ENCODE measurements at places on chromosomes 12 and 14. TPM values are rescaled to one million over a fixed set of nuclear protein-coding genes. Genes with fewer than 3 reads are reported as not detected.

RPL10L gene
- total RNA-seq, result not detected

INSM2 gene
- 21.7 TPM for total RNA-seq

PTHLH gene
- total RNA-seq, result 1.1 TPM

GRCh38 chr12:12891881-12892355 lies 556 bp downstream of the GPRC5A start:
- no peak overlapping the region for H3K27ac ChIP-seq
- H3K36me3 ChIP-seq, result no peaks in the 10 kb centered on the region
- peak overlapping the region; percentile 78 for H3K4me3 ChIP-seq
- no peaks in the 10 kb centered on the region for H3K4me1 ChIP-seq

- no peak for DNase-seq
- peaks cover 4% of the 10 kb centered on the region for H3K36me3 ChIP-seq
- H3K4me1 ChIP-seq, result peaks cover 6% of the 10 kb centered on the region
- H3K4me3 ChIP-seq, result no peak overlapping the region
- H3K27me3 ChIP-seq, result no peaks in the 10 kb centered on the region
These were observed 103.3 kb downstream of the C12orf75 start for GRCh38 chr12:105433804-105434203.

DNA sequence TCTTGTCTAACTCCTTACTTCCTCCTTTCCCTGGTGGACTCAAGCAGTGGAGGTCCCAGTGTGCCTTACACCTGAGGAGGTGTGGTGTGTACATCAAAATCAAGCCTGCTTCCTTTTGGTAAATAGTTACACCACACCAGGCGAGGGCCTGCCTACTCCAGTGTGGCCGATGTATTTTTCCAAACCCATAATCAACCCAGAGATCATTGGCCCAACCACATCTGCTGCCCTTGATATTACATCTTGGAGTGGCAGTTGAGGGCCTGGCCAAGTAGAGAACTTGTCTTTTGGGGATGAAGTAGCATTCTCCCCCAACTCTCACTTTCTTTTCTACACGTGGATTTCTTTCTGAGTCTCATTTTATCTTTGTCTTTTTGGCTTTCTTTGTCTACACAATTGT lies 187.4 kb downstream of the EFCAB11 start:
- H3K27ac ChIP-seq, result no peak overlapping the region
- H3K4me1 ChIP-seq, result peaks cover 7% of the 10 kb centered on the region
- no peak for DNase-seq
- no peak overlapping the region for H3K4me3 ChIP-seq
- no peaks in the 10 kb centered on the region for H3K27me3 ChIP-seq
- peaks cover 5% of the 10 kb centered on the region for H3K36me3 ChIP-seq

DNA sequence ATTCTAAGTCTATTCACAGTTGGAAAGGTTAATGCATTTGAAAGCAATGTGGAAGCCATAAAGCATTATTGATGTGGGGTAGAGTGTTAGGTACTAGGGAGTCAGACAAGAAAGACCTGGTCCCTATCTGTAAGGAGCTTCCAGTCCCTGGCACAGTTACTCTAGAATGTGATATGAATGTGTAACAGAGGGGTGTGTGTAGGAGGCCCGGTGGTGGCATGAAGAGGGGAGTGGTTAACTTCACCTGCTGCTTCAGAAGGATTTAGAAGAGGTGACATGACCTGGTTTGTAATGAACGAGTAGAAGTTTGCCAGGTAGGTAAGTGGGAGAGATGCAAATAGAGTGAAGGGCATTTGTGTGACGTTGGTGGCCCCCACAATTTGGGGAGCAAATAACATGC lies 15.1 kb upstream of the GALNT6 start:
- H3K27me3 ChIP-seq, result peaks cover 4% of the 10 kb centered on the region
- H3K4me1 ChIP-seq, result peaks cover 2% of the 10 kb centered on the region
- H3K27ac ChIP-seq, result peak overlapping the region; percentile 64
- no peak overlapping the region for H3K4me3 ChIP-seq

DNA sequence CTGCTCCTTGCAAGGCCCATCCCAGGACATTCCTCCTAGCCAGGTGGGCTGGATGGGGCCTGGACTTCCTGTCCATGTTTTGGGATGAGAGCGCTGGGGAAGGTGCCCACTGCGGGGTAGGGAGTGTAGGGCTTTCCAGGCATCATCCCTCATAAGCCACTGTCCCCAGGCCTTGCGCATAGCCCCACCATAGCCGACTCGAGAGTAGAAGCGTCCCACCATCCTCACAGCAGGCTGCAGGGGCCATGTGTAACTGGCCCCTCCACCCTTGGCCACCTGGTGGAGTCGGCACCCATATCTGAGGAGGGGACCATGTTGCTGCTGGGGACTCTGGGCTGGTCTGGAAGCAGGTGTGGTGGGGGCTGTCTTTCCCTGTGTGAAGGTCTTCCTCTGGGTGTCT lies 30.5 kb downstream of the SH2B3 start:
- no peak overlapping the region for H3K27ac ChIP-seq
- H3K36me3 ChIP-seq, result no peaks in the 10 kb centered on the region
- DNase-seq, result no peak
- peak overlapping the region; percentile 25 for H3K4me3 ChIP-seq

- peaks cover 4% of the 10 kb centered on the region for H3K27me3 ChIP-seq
- H3K4me3 ChIP-seq, result no peak overlapping the region
- no peaks in the 10 kb centered on the region for H3K4me1 ChIP-seq
These were observed 189.3 kb downstream of the KCNA5 start for GRCh38 chr12:5232826-5233500.

GRCh38 chr12:76084863-76085519 lies 506 bp upstream of the NAP1L1 start:
- H3K36me3 ChIP-seq, result no peaks in the 10 kb centered on the region
- peak overlapping the region; percentile 99 for H3K27ac ChIP-seq
- peak overlapping the region; percentile 89 for H3K4me3 ChIP-seq
- peaks cover 22% of the 10 kb centered on the region for H3K4me1 ChIP-seq
- peaks cover 7% of the 10 kb centered on the region for H3K27me3 ChIP-seq

Measured in glutamatergic neuron (in vitro differentiated cells).